Amniotic stem cell (primary cell): ENCODE measurements at places on chromosomes 1 and 21.

DNA sequence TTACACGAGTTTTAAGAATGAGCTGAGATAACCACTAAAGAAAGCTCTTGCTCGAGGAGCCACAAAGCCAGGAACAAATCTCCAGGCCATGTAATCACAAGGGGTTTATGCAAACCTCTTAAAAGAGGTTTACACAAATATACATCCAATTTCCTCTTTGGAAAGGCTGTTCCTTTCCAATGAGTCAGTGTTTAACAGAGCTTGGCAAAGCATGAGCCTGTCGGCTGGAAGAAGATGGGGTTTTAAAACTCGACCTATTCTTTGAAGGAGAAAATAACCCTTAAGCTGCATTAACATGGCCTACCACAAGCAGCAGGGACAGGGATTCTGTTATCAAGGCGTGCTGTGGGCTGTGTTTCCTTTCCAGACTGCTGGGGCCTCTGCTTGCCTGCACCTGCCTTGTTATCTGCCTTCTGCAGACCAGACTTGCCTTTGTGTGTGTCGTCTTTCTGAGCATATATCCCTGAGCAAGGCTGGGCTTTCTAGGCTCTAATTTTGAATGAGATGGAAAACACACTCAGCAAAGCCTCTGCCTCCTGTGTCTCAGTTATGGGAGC, 40.6 kb upstream of the CYP2J2 start:
- peak; percentile 33 for DNase-seq

DNA sequence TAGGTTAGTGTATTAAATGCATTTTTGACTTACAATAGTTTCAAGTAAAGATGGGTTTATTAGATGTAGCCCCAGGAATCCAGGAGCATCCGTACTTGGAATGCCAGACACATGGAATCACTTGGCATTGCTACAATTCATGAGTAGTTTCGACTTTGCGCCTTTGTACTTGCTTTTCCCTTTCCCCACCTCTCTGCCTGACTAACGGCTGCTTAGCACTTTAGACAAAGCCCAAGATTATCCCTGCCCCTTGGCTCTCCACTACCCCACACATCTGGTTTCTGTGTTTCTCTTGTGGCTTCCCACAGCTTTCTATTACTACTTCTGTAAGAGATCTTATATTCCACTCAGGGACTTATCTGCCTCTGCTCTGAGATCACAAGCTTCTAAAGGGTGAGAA, 397.7 kb upstream of the POU3F1 start:
- no peak for DNase-seq

DNA sequence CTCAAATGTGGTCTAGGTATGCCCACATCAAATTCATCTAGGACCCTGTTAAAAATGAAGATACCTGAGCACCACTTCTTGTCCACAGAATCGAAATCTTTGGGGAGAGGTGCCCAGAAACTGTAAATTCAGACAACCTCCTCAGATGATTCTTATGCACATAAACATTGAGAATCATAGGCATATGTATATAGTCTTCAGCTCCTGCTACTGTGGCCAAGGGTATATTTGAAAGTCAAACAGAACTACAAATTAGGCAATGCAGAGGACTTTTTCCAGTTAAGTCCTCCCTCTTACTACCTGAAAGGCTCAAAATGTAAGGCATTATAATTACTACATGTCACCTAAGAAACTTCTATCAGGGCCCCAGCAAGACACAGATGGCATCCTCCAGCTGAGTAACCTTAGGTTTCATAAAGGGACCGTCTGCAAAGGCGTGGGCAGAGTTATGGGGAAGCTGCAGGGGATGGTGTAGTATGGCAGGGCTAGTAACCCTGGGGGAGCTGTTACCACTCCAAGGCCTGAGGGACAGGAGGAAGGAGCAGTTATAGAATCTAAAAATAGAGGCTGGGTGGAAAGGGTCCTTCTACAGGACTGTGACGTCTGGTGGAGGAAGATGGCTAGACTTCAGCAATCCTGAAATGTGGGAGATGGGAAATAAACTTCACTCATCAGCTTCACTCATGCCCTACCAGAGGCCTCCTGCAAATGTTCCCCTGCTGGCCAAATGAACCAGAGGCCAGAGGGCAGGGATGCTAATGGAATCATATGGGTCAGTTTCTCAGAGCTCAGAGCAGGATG, 46.3 kb downstream of the DAB1 start:
- DNase-seq = no peak

- no peak for DNase-seq
These were observed 39.6 kb downstream of the CAMTA1 start for GRCh38 chr1:6824665-6825368.

DNA sequence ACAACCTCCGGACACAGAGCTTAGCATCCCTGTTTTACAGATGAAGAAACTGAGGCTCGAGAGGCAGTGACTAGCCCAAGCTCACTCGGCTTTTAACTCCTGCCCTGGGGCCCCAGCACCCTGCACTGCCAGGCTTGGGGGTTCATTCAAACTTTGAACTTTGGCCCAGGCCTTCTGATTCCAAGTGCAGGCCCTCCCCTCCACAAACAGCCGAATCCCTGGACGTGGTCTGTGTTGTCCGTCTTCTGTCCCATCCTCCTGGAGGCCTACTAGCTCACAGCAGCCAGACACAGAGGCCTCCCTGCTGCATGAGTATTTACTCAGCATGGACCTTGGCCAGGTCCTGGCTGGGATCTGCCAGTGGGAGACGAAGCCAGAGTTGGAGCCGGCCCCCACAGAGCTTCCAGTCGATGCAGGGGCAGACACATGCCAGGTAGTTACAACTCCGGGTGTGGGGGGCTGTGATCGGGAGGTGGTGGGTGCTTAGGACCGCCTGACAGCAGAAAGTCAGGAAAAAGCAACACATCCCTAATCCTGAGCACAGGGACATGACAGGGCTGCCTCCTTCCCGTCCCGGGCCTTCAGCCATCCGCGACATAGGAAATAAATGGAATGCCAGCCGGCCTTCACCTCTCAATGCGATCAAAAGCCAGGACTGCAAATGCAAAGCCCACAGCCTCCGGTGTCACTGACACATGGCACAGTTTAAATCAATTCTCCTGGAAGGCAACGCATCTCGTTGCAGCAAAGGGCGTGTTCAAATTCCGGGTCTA, 7.4 kb downstream of the IFFO2 start:
- DNase-seq = no peak

- DNase-seq = no peak
These were observed 94.2 kb downstream of the KCNN3 start for GRCh38 chr1:154775621-154776605.

GRCh38 chr21:36706482-36706852, 7.6 kb downstream of the SIM2 start:
- DNase-seq = no peak

DNA sequence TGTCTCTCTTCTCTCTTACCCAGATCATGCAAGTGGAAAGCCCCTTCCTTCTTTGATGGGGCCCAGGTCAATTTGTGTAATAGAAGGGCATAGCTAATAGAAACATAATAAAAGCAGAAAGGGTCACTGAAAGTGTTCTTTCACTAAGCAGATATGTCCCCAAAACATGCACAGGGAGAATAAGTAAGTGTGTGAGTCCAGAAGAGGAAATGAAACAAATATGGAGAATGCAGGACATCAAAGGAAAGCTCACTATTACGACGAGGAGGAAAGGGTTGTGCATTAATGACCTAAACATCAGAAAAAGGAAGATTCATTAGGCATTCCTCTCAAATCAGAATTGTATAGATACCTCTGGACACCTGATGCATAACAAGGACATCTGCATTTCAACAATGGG, 81.4 kb upstream of the SMYD2 start:
- DNase-seq = no peak

- DNase-seq = no peak
These were observed 118.4 kb downstream of the KCNN3 start for GRCh38 chr1:154751690-154752089.

DNA sequence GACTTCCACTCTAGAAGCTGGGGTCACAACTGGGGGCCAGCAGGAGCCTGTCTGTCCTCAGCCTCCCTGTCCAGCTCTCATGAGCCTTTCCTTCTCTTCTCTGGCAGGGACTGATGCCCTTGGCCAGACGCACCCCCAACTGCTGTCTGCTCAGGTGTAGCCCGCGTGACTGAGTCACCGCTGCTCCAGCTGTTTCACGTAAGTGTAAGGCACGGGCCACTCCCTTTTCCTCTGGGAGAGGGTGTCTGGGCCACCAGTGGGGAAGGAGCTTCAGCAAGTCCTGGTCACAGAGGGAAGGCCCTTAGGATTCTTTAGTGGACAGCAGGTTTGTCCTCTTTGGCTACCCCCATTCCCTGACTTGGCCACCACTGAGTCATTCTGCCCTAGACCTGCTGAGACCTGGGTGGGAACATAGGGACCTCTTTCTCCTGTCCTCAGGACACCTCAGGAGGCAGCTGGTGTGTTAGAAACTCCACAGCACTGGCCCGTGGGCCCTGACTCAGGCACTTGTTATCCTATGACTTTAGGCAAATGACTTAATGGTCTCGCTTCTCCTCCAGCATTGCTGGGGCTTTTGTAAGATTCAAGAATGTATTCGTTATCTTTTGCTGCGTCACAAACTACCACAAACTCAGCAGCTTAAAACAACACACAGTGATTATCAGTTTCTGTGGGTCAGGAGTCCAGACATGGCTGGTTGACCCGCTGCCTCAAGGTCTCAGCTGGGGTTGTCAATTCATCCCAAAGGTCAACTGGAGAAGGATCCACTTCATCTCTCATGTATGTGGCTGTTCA, 64.8 kb downstream of the FAM163A start:
- no peak for DNase-seq

- DNase-seq = no peak
These were observed 21.4 kb upstream of the LAPTM5 start for GRCh38 chr1:30778979-30779293.

DNA sequence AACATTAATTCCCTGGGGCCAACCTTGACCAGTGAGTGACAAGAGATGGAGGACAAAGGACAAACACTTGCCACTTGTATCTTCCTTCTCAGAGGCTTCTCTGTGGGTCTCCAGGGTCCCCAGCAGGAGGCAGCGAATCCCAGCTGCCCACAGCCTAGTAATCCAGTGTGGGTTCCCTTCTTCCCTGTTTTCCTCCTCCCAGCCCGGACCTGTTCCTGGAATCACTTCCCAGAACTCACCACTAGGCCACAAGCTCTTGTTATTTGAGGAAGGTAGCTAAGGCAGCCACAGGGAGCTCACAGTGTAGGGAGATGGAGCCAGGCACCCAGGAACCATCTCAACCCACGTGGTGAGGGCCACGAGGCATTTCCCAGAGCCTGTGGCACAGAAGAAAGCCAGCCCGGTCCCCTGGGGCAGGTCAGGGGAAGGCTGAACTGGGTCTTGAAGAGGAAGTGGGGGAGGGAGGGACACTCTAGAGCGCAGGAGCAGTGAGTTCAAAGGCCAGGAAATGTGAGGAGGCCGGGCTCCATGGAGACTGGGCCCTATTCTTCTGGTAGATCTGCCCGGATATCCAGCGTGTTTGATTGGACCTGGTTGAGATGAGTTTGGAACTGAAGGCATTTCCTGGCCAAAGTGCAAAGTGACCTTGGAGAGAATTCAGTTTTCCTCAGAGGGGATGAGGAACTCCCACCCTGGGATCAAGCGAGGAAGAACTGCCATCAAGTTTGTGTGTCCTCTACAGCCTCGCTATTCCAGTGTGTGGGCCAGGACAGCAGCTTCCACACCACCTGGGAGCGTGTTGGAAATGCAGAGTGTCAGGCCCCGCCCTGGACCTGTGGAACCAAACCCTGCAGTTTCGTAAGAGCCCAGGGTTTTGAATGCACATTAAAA, 20.3 kb upstream of the C2CD2 start:
- no peak for DNase-seq

DNA sequence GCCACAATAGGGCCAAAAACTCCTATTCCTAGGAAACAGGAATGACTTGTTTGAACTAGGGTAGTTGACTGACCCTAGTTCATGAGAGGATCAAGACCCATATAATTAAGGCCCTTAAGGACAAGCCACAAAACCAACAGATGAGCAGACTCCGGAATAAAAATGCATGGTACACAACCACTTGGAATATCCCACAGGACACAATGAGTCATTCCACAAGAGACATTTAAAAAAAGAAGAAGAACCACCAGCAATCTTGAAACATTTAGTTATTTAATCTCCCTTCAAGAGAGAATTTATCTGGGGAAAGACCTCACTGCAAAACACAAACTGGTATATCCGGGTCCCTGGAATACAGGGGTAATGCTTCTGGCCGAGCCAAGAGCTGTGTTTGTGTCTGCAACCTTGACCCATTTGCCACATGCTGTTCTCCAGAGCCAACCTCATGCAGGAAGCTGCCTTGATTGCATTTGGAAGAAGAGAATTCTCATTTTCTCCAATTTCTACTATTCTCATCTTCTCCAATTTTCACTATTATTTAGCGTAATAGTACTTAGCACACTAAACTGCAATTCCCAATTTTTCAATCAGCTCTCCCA, 135.5 kb downstream of the TGFBR3 start:
- no peak for DNase-seq

DNA sequence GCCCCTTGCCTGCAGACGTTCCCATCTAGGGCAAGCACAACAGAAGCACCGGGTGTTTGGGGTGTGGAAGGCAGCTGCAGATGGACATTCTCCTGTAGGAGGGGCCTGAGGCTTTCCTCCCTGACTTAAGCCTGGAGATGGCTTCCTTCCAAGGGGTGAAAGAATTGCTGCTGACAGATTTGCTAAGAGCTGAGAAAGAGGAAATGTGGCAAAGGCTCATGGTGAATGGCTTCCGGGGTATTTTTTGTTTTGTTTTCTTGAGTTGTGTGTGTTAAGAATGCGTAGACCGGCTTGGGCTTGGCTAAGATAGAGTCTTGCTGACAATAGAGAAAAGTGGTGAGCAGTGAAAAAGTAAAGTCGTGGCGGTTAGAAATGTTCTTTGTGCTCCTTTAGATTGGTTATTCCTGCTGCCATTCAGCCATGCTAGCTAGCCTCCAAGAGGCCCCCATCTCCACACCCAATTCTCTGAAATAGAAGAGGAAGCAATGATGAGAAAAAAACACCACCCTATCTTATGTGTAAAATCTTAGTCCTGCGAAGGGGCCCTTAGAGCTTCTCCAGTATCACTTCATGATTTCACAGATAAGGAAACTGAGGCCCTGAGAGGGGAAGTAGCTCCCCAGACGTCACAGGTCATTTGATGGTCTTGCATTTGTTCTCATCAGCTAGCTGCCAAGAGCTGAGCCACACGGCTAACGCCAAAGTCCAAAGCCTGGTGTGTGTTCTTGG, 36.9 kb downstream of the EIF2D start:
- DNase-seq = no peak
